Heart right ventricle (tissue), 16 donors: ENCODE measurements at places on chromosomes 1 and 21.

DNA sequence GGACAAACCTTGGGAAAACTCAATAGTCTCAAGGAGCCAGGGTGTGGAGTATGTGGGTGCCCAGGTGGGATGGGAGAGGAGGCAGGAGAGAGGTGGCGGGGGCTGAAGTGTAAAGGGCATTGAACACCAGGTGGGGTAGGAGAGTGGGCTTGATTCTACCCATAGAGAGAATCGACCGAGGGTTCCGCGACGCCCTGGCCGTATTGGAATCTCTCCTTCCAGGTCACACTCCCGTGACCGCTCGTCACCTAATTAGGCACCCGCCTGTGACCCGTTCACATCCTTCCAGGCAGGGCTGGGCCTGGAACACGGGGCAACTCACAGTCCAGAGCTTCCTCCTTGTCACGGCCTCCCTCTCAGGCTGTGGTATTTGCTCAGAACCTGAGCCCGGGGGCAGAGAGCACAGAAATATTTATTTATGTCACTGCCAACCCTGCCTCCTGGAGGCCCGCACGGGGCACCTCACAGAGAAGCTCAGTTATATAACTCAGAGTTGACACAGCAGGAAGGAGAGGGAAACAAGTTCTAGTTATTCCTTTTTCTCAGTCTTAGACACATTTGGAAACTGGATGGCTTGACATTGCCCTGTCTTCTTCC is 12.0 kb downstream of the NCMAP start:
- DNase-seq = no peak

DNA sequence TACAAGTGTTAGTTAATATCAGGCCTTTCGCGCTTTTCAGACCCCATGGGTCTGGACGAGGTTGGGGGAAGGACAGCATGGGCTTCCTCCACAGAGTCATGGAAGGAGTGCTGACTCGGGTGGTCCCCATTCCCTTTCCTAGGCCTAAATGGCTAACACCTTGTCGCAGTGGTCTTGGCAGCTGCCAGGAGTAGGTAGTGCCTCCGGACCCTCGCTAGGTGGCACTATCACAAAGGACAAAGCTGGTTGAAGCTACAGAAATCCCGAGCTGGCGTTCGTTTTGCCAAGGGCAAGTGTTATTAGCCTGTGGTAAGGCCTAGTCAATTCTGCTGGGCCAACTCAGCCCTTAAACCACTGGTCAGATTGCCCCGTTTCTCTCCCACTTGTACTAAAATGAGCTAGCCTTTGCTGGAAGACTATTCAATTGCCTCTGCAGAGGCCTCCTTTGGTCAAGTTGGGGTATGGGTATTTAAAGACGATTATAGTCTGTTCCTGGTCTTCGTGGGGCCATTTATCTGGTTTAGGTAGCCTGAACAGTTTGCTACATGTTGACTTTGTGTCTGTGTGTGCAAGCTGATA is 1.1 kb upstream of the UBE2Q1 start:
- peak; percentile 92 for DNase-seq

GRCh38 chr1:115713906-115714305 is 54.6 kb downstream of the CASQ2 start:
- no peak for DNase-seq

DNA sequence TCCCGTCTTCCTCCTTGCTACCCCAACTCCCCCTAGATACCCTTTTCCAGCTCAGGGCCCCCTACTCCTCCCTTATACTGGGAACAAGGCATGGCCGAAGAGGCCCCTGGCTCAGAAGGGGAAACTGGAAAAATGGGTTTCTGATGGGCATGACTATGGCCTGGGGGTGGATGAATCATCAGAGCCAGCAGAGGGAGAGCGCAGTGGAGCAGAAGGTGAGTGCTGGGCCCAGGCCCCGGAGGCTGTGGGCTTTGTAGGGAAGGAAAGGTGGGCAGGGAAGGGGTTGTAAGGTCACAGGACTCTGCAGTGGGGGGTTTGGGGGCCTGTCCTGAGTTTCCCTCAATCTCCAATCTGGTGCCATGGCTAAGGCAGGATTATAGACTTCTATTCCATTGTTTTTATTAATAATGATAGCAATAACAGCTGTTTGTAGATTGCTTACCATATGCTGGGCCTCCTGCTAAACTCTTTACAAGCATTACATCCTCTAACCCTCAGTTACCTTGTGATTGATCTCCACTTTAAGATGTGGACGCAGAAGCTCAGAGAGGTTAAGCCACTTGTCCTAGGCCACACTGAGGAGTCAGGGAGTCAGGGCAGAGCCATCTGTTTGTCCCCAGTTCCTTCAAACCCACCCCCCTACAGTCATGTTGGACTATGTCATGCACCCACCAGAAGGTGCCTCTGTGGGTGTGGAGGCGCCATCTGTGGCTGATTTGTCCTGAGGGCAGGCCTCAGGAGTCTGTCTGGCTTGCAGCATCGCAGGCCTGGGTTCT is 36.2 kb upstream of the ZNF362 start:
- no peak for DNase-seq

GRCh38 chr1:32900956-32901822 is at the start of gene TMEM54:
TSS of gene TMEM54 (minus strand) at chr1:32901389. CDS start at chr1:32901238, 151 bp downstream.
- peak; percentile 38 for DNase-seq

- DNase-seq = peak; percentile 56
These were observed 41.1 kb downstream of the C1orf198 start for GRCh38 chr1:230827081-230827681.

DNA sequence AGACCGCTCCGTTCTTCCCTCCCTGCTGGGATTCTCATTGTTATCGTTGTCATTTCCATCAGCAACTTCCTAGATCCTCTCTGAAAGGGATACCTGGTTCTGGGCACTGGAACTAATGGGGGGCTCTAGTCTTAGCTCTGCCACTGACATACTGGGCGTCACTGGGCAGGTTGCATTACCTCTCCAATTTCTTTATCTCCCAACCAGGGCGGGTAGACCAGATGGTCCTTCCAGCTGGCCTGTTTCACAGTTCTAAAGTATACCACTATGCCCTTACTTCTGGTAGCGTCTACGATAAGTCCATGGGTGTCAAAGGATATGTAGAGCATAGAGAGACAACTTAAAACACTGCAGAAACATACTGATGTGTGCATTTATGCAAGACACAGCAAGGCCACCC is 1.4 kb downstream of the GPR37L1 start:
- DNase-seq = no peak

- no peak for DNase-seq
These were observed 566.9 kb upstream of the ZP4 start for GRCh38 chr1:238457610-238458009.

DNA sequence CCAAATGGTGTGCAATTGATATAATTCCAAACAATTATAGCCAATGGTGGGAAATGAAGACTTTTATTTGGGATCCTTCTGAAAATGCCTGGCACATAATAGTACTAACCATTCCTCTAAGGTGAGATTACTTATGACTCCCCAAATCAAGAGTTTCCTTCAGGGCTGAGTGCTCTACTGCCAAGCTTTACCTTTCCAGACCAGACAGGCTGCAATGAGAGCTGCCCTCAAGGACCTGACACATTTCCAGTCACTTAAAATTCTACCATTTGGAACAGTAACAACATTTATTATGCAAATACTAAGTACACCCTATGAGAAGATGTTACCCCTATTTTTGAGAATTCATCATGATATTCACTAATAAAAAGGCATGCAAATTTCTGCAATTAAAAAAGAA is 21.1 kb downstream of the PAXBP1 start:
- DNase-seq = no peak

DNA sequence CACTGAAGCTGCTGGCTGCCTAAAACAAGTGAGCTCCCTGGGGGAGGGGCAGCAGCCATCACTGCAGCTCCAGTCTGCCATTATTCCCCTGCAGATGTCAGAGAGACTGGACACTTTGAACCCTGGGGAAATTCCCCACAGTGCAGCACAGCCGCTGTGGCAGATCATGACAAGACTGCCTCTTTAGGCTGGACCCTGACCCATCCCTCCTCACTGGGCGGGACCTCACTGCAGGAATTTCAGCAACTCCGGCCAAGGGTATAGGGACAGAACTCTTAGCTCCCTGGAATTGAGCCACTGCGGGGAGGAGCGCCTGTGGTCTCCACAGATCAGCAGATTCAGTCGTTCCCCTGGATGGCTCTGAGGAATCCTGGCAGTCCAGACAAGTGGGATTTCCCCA is 964.6 kb downstream of the BRINP3 start:
- DNase-seq = no peak

GRCh38 chr1:14783592-14783886 is 185.1 kb downstream of the KAZN start:
- no peak for DNase-seq

DNA sequence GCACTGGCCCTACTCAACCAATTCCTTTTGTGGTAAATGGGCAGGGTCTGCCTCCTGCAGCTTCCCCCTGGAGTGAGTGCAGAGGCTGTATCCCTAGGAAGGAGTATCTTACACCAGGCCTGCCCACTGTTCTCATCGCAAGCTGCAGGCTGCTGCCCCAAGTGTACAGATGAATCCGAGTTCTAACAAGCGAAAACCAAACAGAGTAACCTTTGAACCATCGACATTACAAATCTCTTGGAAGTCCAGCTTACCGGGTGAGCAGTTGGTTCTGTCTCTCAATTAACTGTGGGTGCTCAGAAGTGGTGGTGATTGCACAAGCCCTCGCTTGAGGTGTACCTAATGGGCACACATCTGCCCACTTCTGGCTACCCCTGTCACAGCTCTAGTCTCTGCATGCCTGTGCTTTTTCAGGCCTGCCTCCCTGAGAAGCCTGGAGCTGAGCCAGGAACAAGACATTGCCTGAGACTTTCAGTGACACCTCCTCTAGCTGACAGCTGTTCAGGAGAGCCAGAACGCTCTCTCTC is 22.7 kb downstream of the INAVA start:
- DNase-seq = no peak

DNA sequence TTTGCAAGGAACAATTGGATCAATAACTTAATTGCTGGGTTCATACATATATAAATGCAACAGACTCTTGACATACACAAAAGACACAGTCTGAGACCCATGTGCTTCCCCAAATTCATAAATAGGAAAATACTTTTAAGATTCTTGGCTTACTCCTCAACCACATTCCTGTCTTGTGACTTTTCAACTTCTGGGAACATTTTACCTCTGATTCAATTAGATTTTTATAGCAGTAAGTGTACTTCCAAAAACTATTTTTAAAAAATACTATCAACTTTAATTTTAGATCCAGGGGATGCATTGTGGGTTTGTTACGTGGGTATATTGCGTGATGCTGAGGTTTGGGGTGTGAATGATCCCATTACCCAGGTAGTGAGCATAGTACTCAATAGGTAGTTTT is 406.7 kb downstream of the RPS6KC1 start:
- no peak for DNase-seq

DNA sequence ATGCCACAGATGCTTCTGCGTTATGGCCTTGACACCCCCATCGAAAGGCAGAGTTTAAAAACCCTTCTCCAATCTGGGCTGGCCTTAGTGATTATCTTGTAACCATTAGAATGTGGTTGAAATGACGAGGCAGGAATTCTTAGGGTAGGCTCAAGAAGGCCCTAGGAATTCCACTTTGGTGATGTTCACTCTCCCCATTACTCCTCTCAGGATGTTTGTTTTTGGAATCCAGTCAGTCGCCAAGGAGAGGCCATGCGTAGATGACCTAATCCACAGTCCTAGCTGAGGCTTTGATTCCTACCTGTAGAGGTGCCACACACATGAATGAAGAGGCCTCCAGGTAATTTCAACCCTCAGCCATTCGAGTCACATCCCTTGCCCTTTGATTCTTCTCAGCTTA is 318.2 kb downstream of the NEGR1 start:
- DNase-seq = no peak

DNA sequence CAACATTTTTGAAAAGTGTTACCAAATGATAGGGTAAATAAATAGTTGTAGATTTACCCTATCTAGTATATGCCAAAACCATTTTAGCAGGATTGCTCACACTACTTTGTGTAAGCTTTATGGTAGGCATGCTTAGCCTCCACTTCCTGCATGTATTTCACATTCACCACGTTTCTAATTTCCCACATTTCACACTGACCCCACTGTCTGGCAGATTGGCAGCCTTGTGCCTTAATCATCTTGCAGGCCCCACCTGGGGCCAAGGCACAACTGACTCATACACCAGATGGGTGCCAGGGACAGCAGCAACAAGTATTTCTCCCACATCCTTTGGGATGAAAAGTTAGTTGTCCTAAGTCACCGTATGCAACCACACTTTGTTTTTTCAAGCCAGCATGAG is 21.2 kb upstream of the CENPF start:
- no peak for DNase-seq

DNA sequence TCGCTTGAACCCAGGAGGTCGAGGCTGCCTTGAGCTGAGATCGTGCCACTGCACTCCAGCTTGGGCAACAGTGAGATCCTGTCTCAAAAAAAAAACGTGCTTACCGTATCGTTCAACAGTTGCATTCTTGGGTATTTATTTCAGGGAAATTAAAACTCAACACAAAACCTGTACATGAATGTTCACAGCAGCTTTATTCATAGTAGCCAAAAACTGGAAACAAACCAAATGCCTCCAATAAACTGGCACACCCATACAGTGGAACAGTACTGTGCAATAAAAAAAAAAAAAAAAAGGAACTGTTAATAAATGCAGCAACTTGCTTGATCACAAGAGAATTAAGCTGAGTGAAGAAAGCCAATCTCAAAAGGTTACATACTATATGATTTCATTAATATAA is 6.7 kb downstream of the KHDRBS1 start:
- no peak for DNase-seq

GRCh38 chr1:99707535-99708142 is 58.8 kb downstream of the FRRS1 start:
- DNase-seq = peak; percentile 66

- DNase-seq = no peak
These were observed 21.4 kb downstream of the IGFN1 start for GRCh38 chr1:201212056-201212455.

DNA sequence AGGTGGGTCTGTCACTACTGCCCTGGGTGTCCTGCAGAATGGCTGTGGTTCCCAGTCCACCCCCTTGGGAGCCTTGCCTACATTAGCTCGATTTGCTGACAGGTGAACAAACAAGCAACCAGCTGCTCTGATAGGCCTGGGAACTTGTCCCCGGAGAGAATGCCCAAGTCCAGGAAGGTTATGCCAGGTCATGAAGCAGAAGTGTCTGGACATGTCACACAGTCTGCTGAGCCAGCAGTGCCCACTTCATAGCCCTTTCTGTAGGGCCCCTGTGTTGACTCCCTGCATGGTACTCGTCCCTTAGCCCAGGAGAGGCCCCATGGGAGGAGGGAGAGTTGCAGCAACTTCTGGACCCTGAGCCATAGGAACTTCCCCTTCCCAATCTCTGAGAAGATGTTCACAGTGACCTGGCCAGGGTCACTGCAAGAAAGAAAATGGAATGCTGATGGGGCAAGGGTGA is 31.0 kb downstream of the UCK2 start:
- DNase-seq = no peak

- DNase-seq = no peak
These were observed 925 bp downstream of the PDE9A start for GRCh38 chr21:42654179-42654912.

GRCh38 chr1:8814865-8815264 is 2.6 kb downstream of the RERE start:
- DNase-seq = no peak
